ENCODE measurements at places on chromosomes 2 and 18.

DNA sequence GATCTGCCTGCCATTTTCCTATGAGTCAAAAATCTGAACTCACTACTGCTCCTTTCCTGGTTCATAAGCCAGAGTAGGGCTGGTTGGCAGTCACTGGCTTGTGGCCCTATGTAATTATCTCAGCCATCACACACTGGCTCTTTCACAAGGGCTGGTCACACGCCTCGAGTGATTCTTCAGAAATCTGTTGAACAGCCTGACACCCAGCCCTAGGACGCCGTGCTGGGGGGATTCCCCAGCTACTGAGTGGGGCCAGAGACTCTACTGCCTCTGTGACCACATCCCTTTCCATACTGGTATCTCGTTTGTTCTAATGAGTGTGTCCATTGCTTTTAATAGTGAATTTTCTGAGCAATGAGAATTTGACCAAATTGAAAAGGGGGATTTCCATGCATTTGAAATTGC, 45.8 kb upstream of the RBM44 start:
- peak; percentile 28 for DNase-seq

DNA sequence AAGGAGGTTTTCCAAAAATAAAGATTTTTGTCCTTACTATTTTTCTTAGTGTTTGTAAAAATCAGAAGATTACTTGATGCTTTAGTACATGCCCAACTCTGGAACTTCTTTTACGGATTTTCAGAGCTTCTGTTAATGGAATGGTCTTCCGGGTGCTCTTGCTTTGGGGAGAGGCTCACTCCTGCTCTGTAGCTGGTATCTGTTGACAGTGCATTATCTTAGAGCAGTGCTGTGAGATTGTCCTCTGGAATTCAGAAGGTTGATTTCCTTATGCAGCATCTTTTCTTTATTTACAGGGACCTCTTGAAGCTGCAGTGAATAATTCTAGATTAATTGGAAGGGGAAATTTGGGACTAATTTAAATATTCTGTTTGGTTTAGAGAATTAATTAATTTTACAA, 4.6 kb downstream of the MAPRE2 start:
- no peak for DNase-seq

GRCh38 chr2:157336137-157337010, 10.8 kb upstream of the ERMN start:
- peak; percentile 66 for DNase-seq

DNA sequence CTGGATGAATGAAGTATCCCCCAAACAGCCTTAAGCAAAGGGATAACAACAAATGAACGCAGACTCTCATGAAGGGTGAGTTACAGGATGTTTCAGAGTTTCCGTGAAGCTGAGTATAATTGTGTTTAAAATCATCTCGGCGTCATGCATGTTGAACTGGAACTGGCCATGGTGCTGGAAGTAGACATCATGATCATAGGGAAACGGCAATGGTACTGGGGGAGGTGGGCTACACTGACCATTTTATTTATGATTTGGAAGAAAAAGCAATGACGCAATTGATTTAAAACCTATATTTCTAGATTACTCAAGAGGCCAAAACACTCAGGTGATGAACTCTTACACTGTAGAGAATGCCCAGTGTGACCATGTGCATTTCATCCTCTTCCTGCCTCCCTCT, 387.9 kb upstream of the MYT1L start:
- DNase-seq = no peak

DNA sequence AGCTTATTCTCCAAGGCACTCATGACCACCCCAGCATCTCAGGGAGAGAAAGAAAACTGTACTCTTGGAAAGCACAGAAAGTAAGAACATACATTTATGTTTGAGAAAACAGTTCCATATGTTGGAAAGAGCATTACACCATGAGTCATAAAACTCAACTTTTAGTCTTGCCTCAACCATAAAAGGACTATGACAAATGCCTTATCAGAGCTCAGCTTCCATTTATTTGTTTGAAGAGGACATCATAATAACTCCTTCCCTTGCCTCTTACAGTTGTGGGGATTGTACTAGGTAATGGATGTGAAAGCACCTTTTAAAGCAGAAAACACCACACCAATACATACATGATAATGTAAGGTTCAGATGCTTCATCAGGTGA, 370.8 kb downstream of the LNPK start:
- no peak for DNase-seq

DNA sequence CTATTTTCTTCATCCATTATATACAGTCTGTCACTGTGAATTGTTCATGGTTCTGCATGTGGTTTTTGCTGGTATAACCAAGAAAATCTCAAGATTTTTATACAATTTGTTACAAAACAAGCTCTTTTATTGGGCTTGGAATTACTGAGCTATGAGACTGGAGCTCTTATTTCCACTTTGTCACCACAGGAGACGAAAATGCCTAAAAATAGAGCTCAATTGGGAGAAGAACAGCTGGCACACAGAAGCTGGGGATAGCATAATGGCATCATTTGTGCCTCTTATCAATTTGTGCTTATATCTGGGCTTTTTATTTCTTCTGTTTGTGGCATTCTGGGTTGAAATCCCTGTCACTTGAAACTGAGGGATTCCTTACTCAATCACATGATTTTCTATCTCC, 219.1 kb downstream of the CALCRL start:
- DNase-seq = no peak

DNA sequence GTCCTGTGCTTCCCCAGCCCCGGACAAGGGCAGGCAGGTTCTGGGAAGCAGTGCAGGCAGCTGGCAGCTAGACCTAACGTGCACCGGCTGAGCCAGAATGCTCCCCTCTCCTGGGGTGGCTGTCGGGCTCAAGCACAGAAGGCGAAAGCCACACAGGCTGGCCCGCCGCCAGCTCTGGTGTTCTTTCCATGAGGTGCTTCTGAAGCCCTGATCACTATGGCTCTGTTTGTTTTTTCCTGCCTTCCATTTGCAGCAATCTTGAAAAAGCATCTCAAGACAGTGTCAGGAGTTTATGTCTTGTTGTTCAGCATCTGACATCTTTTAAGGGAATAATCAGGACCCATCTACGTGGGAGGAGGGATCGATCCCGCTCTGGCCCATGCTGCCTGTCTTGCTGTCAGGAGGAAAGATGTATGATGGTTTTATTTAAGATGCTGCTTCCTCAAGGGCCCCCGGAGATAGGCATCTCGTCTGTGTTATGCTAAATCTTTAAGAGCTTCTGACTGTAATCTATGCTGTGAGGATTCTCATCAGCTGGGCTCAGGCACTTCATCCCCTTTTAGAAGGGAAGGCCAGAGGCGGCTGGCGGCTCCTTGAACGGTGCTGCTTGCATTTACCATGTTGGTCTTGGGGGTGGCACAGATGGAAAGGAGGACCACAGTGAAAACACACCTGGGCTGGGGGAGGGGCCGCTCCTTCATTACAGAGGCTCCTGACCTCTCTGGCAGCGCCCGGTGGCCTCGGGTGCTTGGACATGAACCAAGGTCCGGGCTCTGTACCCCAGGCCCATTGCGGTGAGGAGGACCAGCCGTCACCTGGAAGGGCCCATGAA, 118.5 kb upstream of the HDAC4 start:
- DNase-seq = no peak

DNA sequence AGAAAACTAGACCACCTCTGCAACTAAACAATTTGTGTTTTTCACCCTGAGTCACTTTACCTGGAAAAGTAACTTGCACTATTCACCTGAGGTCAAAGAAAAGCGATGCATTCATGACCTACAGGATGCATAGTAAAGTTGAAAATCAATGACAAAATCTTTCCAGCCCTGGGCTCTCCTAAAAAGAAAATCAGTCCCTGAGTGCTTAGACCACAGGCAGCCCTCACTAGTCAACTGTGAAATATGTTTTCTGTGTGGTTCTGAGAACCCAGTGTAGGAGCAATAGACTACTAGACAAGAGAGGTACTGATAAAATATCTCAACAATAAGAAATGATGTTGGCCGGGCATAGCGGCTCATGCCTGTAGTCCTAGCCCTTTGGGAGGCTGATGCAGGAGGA, 133.1 kb downstream of the TXNL1 start:
- no peak for DNase-seq

DNA sequence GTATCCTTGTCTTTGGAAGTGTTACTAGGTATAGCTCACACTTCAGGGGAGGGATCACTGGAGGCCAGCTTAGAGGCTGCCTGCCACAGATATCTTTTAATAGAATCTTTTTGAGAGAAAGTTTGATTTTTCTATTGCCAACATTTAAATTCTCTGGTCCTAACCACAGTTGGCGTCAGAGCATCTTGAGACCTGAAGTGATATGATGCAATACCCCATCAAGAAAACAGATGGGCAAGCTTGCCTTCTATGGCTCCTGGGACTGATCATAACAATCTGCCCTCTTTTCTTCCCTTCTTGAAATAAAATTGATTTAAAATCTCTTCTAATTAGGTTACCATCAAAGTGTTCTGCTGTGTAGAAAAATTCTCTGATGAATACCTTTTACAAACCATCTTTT, 105.5 kb upstream of the ACKR3 start:
- DNase-seq = no peak

DNA sequence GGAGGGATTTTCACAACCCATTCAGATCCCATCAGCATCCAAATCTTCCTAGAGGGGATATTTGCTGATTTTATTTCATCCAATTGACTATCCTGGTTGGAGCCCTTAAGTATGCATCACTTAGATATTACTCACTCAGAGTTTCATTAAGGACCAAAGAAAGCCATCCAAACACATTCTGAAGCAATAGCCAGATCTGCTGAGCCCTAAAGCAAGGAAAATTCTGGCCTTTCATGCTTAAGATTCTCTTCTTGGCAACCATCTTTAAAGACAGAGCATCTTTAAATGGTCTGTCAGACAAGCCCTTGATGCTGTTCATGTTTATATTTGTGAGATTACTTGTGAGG, 40.9 kb upstream of the C1D start:
- no peak for DNase-seq

DNA sequence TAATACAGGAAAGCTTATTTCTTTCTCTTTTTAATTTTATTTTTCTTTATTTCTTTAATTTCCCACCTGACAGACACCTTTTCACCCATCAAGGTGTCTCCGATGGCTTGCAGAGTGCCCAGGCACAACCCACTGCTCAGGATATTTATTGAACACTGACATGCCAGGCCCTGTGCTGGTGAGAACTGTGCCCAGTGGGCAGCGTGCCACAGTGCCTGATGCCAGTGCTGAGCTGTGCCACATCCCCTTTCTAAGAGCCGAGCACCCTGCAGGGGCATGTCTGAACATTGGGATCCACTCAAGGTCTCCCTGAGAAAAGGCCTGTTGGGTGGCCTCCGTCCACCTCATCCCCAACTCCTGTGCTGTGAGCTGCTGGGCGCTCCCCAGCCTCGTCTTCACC, 158.6 kb upstream of the RAB6C start:
- DNase-seq = no peak

DNA sequence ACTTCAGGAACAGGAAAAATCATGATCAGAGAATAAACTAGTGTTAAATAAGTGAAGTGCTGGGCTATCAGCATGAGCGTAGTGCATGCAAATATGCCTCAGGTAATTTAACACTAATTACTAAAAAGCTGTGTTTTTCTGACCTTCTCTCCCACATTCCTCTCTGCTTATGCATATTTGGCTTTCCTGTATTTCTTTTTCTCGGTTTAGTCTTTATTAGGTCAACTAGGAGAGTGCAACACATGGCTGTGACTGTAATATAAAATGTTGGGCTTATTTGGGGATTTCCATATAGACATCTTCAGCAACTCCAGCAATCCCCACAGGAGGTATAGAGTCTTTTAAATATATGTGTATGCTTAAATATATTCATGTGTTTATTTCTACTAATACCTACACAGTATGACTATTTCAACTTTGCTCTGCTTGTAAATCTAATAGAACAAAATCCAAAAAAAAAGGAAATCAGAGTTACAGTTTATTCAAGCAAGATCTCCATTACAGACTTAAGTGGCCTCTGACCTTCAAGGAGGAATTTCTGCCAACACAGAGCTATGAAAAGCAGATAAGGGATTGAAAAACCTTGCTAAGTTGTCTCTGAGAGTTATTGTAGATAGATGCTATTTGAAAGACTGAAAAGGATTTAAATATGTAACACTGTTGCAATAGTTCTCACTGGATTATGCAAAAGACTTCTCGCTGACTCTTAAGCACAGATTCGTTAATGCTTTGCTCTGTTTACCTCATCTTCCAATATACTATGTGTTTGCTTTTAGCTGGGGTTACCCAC, 359.5 kb upstream of the RGPD4 start:
- DNase-seq = no peak

DNA sequence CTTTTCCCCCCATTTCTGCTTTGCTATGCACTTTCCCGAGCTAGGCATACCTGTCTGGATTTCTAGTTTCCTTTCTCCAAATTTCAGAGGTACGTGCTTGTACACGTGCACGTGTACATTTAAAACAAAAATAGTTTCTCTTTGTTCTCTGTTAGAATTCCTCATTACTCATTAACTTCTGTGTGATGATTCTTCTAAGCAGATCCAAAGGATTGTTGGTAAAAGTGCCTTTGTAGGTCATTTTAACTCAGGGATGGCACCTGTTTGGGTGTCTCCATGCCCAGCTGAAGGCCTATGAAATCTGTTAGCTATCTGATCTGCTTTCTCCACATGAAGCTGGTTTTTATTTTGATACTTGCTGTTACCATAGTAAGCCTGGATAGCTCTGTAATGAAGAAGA, 264.3 kb downstream of the LPIN1 start:
- DNase-seq = no peak

DNA sequence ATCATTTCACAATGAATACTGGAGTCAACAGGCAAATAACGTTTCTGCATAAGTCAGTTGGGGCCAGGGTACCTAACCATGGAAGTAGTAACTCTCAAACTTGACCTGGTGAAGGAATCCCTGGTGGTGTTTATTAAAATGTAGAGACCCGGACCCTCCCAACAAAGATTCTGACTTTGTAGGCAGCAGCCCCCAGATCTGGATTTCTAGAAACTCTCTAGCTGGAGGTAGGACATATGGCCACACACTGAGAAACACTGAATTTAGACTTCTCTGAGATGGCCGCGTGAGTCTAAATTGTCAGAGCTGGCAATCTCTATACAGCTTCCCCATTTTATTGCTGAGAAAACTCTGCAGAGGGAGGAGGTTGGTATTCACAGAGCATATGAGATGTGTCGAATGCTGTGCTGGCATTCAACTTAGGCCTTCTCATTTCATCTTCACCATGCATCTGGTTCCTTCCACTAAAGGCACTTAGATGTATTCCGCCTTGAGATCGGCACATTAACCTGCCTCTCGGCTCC, 278.1 kb downstream of the CYRIA start:
- DNase-seq = no peak

GRCh38 chr2:42072349-42073118, 24.7 kb downstream of the PKDCC start:
- no peak for DNase-seq

- no peak for DNase-seq
Observed at GRCh38 chr2:32235315-32235714, 29.4 kb downstream of the NLRC4 start.

- no peak for DNase-seq
Observed at GRCh38 chr2:41910126-41910525, 137.7 kb upstream of the PKDCC start.

All from CD4-positive, alpha-beta T cell treated with Interleukin-21 for 1 hour (primary cell).